ENCODE measurements at places on chromosomes 3 and 15. TPM values are rescaled to one million over a fixed set of nuclear protein-coding genes. Genes with fewer than 3 reads are reported as not detected.

Gene PLSCR2
- total RNA-seq = not detected

Gene ADGRG7
- total RNA-seq = not detected

Gene SLC22A14
- total RNA-seq = under 0.01 TPM

Gene PLIN1
- 0.14 TPM for total RNA-seq

Gene LRRIQ4
- not detected for total RNA-seq

Gene MKRN3
- total RNA-seq = 1.4 TPM

Gene GP9
- not detected for total RNA-seq

Gene CPLX3
- not detected for total RNA-seq

Gene OR5K2
- not detected for total RNA-seq
